ENCODE measurements at places on chromosomes 5 and 9.

DNA sequence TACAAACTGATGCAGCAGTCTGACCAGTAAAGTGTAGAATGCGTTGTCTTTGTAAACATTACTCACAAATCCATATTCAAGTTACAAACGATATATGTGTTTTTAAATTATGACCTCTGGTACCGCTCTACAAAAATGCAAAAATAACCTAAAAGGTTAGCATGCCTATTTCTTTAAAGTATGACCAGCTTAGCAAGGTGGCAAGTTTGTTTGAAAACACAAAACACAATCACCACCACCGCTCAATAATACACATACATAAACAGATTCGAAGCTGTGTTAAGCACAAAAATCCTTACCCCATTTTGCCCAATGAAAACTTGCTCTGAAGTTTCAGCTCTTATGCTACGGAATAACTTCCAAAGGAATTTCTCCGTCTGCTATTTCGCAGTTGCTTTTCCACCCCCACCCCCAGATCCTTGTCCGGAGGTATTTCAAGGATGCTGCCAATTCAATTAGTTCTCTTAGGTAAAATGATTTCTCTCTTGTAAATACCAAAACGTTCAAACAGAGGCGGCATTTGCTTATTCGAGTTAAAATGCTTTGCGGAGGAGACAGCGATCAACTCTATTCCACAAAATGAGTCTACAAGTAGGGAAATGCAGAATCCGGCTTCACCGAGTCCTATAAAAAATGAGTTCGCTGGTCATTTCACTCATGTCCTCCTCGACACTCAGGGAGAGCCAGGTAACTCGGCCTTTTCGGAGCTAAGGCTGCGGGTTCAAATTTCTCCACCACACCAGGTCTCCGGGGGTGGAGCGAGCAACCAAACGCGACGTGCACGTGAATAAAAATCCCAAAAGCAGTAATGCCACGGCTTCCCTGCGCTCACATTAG is 1.2 kb downstream of the HOMER1 start:
- no peak for DNase-seq

DNA sequence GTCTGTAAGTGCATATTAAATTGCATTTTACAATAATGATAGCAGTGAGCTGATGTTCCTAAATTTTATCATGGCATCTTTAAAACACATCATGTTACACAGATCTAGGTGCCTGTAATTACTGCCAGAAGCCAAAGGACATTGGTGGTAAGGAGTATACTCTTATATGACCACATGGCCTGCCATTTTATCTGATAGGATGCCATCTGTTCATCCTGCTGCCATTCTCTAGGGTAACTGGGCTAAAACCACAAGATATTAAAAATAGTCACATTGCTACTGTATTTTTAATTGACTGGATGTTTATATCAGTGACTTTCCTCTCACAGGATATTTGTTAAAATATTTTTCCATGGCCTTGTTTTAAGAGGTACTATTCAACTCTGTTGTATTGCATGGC is 53.1 kb downstream of the HCN1 start:
- DNase-seq = no peak

DNA sequence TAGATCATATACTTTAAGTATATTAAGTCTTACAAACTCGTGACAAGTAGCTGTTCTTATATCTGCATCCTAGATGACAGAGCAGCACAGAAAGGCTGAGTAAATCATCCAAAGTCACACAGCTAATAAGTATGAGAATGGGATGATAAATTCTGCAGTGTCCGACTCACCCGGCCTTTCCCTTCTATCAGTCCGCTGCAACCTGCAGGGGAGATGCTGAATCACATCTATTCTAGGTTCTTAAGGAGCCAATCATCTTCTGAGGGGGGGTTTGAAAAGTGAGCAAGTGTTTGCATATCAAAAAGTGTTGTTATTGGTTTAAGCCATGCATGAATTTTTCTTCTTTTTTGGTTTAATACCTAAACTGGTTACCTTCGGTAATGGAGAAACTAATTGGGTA is 38.9 kb downstream of the ADAMTS16 start:
- no peak for DNase-seq

GRCh38 chr5:56123531-56124243 is 109.4 kb downstream of the ANKRD55 start:
- peak; percentile 45 for DNase-seq

- DNase-seq = no peak
Measured at GRCh38 chr5:113331209-113331551, 103.6 kb downstream of the TSSK1B start.

DNA sequence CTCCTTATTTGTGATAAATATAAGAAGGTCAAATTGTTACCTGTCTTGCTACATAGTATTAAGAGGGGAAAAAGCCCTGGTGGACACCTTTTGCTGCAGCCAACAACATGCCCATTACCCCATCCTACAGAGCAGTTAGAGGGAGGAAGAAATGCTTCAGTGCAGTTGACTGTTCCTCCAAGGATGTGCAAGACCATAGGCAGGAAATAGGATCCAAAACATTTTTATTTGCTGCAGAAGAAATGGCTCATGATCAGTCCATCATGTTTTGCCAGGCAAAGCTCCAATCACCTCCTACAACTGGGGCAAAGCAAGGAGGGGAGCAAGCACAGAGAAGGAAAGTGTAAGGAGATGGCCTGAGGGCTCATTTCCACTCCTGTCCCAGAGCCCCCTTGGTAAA is 399.1 kb upstream of the PIK3R1 start:
- DNase-seq = no peak

DNA sequence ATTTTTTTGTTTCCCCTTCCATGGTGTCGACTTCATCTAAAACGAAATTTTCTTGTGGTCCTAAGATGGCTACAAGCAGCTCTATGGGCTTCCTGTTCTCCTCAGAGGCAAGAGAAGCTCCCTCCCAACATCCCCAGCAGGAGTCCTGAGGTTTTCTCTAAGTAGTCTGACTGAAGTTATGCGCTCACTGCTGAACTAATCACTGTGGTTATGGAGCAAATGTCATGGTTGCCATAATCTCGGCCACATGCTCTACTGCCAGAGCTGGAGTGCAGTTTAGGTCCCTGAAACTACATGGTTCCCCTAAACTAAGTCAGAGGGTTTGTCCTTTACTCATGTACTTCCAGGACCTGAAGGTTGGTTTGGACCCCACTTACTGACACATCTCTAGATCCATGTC is 68.0 kb upstream of the MAMDC2 start:
- no peak for DNase-seq

DNA sequence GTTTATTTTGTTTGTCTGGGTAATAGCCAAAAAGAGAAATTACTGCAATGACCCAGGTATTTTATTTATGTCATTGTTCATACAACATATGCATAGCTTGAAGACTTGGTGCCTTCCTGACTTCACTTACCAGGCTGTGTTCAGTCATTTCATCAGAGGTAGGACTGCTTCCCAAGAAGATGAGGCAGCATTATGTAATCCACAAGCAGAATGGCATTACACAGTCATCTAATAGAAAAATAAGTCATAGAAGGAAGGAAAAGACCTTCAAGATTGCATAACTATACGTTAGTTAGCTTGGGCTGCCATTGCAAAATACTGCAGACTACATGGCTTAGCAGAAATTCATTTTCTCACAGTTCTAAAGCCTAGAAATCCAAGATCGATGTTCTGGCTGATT is 167.5 kb downstream of the NMUR2 start:
- DNase-seq = no peak

DNA sequence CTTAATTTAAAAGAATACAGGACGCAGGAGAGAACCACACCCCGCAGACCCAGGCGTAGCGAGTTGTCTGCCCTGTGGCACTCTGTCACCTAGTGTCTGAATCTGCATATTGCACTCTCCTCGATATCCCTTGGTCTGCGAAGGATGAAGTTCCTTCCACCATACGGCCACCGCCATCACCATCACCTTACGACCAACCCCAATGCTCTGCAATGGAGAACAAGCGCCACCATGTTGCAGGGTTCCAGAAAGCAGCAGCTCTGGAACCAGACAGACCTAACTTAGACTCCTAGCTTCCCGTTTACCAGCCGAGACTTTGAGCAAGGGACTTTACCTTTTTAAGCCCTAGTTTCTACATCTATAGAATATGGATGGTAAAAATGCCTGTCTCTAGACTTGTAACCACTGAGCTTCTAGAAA is 77.4 kb upstream of the DMRT1 start:
- DNase-seq = peak; percentile 50

- DNase-seq = no peak
Measured at GRCh38 chr5:6961837-6962635, 248.8 kb downstream of the TENT4A start.

GRCh38 chr5:73774924-73775323 is 148.9 kb downstream of the ARHGEF28 start:
- DNase-seq = no peak

DNA sequence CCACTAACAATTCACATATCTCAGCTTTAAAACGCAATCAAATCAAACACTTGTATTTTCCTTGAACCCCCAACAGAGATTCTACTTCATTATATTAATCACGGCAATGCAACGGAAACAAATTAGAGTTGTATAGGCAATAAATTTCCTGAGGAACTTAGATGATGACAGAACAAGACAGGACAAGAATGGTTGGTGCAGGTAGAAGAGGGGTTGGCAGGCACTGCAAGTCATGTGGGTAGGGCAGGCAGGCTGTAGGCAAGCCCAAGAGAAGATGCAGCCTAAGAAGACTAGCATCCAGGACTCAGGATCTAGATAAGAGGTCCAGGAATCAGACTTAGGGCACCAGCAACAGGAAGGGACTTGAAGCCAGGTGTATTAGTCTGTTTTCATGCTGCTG is 16.6 kb upstream of the FEM1C start:
- no peak for DNase-seq

GRCh38 chr5:42927730-42928129 is 112.4 kb downstream of the ANXA2R start:
- DNase-seq = no peak

GRCh38 chr5:134403951-134404350 is 7.7 kb downstream of the CDKN2AIPNL start:
- DNase-seq = no peak

GRCh38 chr9:117672369-117672768 is 31.8 kb upstream of the TLR4 start:
- no peak for DNase-seq

DNA sequence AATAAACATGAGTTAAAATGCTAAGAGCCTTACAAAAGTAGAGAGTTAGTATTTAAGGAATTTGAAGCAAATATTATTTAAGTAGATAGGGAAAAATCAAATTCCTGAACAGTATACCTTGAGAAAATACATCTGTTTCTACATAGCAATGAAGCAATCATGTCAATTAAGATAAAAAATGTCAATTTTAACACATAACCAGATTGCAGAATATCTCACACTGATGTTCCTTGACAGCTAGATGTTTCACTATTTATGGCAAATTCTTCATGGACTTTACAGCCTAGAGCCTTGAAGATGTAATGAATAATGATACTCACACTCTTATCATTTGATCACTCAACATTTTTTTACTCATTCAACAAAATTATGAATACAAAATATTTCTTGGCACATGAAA is 708.2 kb upstream of the PTPRD start:
- DNase-seq = no peak

- no peak for DNase-seq
Measured at GRCh38 chr5:59423021-59423420, 470.5 kb downstream of the PDE4D start.

DNA sequence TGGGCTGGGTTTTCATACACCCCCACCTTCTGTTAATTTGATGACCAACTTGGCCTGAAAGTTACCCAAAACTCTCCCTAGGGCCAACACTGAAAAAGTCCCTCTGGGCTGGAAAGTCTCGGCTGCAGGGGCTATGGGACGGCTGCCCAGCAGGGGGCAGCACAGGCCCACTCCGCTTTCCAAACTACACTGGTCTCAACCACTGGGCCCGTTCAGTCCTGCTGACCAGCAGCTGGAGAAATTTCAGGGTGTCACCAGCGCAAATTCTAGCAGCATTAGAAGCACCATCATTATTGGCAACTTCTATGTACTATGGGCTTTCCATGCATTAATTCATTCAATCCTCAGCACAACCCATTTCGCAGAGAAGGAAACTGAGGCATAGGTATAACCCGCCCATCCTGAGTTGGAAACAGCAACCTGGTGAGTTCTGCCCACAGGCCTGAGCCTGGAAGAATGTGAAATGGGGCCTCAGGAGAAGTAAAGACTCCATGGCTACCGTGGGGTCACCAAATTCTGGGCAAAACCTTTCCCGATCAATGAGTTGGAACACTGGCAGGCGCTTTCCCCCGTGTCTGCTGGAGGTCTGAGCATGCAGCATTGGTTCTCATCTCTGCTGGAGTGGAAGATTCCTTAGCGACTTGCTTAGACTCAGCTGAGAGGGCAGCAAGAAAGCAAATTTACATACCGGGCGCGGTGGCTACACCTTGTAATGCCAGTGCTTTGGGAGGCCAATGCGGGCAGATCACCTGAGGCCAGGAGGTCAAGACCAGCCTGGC is 9.7 kb downstream of the ORM2 start:
- no peak for DNase-seq

DNA sequence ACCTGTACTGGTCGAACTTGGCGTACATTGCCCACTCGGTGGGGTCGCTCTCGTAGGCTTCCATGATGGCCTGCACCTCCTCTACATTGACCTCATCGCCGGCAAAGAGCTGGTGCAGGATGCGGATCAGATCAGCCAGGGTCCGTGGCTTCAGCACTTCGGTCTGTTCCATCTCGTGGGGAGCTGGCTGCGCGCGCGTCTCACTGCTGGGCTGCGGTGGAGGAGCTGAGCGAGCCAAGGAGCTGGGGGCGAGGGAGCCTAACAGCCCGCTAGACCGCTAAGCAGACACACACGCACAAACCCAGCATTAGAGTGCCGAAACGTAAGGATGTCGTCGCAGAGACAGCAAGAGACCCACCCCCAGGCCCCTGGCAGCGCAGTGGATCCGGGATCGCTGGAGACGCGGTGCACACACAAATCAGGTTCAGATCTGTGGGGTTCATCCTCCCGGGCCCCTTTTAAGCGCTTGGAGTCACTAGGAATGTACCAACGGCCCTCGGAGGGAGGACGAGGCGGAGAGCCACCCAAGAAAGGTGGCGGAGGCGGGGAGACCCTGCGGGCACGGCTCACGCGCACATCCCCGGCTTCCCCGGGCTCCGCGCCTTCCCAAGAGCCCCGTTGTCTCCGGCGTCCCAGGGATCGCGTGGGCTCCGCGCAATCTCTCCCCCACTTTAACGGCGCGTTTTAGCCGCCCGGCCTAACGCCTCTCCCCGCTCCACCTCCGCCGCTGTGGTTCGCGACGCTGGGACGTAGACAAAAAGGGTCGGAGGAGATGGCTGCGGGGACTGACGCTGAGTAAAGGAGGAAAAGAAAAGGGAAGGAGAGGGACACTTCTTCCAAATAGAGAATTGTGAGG is at the start of gene CDO1:
Gene CDO1, minus strand, starts transcription at position 434 of the 856 bp plus-strand sequence. Its CDS starts 262 bp downstream, at position 172.
- DNase-seq = peak; percentile 83

DNA sequence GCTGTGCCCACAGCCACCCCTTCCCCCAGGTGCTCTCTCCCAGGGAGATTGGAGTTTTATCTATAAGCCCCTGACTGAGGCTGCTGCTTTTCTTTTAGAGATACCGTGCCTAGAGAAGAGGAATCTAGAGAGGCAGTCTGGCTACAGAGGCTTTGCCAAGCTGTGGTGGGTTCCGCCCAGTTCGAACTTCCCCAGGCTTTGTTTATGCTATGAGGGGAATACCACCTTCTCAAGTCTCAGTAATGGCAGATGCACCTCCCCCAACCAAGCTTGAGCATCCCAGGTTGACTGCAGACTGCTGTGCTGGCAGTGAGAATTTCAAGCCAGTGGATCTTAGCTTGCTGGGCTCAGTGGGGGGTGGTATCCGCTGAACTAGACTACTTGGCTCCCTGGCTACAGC is 157.4 kb downstream of the CAAP1 start:
- DNase-seq = no peak

All from skin of body (tissue), 3 donors.